AG10803 (cell line): ENCODE measurements at places on chromosomes 7 and 10.
A peak's percentile ranks its signal among the peaks of the same experiment; 100 is the strongest.

- no peak for DNase-seq
These were observed 658.0 kb upstream of the NRG3 start for GRCh38 chr10:81216949-81217348.

DNA sequence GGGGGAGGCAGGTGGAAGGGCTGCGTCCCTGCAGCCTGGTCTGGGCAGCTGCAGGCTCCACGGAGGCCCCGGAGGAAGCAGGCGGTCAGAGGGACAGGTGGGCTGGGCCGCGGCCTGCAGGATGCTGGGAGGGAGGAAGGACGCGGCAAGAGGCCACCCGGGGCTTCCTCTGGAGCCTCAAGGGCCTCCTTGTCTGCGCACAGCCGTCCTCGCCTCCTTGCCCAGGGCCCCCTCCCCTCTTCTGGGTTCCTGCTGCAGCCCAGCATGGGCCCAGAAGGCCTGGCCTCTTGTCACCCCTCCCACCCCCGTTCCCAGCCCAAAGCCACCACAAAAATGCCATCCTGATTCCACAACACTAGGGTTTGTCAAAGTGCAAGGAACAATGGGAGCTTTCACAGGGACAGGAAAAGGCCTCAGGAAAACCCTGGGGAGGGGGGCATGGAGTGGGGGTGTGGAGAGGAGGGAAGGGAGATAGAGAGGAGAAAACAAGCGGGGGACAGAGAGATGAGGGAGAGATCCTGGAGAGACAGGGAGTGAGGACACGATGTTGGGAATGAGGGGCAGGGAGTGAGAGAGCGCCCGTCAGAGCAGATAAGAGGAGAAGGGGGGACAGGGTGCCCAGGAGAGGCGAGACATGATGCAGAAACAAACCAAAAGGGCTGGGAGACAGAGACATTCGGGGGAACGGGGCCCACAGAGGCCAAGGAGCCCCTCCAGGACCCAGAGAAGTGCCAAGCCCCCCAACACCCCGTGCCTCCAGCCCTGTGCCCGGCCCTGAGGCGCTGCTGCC, 41.8 kb downstream of the ZCCHC24 start:
- DNase-seq: peak; percentile 59

GRCh38 chr7:47950714-47951113, 2.4 kb upstream of the PKD1L1 start:
- no peak for DNase-seq

DNA sequence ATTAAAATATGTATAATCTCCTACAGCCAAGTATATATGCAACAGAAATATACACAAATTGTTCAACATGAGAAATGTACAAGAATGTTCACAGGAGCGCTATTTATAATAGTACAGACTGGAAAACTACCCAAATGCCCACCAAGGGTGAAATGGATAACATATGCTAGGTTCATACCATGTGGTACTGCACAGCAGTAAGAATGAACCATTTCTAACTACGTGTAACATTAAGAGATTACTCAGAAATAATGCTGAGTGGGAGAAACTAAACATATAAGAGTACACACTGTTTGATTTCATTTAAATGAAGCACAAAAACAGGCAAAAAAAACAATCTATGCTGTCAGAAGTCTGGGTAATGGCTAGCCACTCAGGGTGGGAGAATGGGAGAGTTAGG, 45.8 kb downstream of the RNLS start:
- no peak for DNase-seq

DNA sequence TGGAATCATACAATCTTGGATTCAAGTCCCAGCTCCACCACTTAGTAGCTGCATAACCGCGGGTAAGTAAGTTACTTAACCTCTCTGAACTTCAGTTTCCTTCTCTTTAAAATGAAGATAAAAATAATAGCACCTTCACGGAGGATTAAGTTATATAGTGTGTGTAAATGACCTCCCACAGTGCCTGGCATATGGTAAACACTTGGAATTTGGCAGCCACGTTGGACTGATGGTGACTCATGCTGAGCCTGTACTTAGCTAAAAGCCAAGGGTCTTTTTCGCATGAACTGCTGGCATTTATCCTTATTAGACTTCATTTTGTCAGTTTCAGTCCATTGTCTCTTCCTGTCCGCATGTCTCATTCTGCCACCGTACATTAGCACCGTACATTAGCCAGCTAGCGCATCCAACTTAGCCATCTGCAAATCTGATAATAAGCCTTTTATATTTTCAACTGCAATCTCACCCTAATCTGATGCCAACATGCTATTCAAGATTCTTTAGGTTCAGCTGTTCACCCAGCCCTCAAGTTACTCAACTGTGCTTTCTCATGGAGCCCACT, 11.2 kb downstream of the SLC13A4 start:
- peak; percentile 76 for DNase-seq

DNA sequence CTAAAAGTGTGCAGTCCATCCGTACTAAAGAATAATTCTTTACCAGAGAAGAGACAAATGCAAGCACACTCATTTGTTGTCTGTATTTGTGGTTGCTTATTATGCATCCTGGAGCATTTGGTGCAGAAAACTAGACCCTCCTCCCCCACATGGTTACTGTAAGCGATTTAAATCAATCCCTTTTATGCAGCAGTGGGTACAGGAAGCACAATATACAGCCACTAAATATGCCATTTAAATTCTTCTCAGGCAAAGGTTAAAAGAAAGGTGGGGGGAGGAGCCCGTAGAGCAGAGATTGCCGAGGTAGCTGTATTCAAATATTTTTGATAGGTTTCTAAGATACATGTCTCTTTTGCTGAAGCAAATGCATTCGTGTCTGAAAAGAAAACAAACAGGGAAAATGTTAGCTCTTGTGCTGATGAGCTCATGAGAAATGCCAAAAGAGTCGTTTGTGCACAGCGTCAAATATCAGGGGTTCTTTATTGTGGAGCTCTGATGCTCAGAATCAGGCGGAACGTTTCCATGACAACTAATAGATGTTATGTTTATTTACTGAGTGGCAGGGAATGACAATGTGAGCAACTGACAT, 131.3 kb upstream of the NPVF start:
- no peak for DNase-seq

- no peak for DNase-seq
These were observed 53.1 kb downstream of the SLK start for GRCh38 chr10:104020020-104020419.

DNA sequence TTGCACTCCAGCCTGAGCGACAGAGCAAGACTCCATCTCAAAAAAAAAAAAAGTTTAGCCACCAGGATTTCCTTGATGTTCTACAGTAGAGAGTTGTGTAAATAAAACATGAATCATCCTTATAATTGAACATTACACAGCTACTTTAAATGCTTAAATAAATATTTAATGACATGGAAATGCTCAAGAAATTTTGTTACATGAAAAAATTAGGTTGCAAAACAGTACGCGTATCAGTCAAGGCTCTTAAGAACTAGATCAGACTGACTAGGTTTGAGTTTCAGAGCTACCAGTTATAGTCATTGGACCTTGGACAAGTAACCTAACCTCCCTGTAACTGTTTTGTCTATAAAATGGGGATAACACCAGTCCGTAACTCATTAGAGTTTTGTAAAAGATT, 38.7 kb upstream of the GSAP start:
- DNase-seq: no peak
